Substantia nigra (tissue), 51 donors: ENCODE measurements at places on chromosomes 1 and 21.

DNA sequence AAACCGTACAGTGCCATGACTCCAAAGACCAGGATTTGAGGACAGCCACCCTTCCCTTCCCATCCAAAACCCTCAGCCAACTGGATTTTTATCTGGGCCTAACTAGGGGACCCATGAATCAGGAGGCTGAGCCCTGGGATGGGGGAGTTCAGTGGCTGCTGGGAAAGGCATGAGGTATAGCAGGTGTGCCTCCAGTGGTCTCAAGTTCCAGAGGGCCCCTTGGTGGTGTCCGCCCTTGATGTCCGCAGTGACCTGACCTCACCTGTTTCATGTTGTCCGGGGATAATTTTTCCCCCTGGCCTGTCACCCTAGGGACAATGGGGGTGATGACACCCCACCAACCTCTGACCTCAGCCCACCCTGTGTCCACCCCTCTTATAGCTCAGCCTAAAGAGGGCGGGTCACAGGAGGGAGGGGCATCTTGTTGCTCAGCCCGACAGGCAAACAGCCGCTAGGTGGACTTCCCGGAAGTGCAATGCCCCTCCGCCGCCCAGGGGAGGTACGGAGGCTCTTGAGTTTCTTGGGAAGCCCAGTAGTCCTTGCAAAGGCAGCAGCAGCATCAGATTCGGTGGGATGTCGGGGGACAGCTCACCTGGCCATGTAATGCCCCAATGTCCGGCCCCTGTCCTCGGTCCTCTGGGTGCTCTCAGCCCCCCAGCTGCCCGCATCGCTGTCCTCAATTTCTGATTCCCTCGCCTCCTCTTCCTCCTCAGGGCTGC lies 13.8 kb upstream of the IL22RA1 start:
- DNase-seq, result no peak

DNA sequence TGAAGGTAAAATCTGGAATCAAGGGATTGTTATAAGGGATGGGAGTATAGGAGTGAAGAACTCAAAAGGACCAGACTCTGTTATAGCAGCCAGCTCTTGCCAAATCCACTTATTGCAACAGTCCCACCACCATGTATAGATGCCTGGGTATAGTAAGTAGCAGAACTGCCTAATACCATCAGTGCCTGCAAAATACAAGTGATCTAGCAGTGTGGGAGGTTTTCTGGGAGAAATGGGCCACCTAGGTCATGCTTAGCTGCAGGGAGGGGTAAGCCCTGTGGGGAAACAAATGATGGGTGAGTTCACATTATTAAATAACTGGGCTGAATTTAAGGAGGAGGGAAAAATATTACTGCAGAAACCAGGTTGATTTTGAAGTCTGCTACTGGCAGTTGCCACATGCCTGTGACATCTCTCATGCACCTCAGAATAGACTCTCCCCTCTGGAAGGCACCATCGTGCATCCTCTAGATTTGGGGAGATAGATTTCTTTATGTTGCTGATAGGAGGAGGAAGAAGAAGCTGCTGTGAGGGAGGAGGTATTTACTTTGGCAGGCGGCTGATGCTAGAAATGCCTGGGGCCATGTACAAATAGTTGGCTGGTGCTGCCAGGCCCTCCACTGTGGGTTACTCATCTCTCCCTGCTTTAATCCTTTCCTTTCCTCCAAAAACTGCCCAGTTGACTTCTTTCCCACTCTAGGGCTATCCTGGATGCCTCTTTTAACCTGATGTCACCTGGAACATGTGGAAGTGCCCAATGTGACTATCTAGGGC lies 27.5 kb downstream of the HLX start:
- DNase-seq, result no peak

- DNase-seq, result no peak
These were observed 772 bp downstream of the SLC30A2 start for GRCh38 chr1:26044971-26045721.

DNA sequence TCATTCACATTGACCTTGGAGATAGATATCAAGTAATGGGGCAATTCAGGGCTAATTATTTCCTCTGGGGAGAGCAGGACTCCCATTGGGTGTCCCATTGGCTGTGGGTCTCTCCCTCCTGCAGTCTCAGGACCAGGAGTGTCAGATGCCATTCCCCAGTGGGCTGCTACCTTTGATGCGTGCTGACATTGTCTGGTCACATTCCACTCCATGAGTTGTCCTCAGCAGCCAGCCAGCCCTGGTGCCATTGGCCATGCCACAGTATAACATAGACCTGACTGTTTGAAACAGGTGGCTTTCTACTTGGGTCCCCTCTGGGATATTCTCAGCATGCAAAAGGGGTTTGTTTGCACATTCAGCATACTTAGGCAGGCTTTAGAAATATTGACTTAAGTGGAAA lies 118.5 kb downstream of the MRPS6 start:
- DNase-seq, result no peak

- no peak for DNase-seq
These were observed 147.8 kb downstream of the TOMM20 start for GRCh38 chr1:234980645-234981396.

- DNase-seq, result no peak
These were observed 19.7 kb upstream of the AHCTF1 start for GRCh38 chr1:246951413-246951812.

DNA sequence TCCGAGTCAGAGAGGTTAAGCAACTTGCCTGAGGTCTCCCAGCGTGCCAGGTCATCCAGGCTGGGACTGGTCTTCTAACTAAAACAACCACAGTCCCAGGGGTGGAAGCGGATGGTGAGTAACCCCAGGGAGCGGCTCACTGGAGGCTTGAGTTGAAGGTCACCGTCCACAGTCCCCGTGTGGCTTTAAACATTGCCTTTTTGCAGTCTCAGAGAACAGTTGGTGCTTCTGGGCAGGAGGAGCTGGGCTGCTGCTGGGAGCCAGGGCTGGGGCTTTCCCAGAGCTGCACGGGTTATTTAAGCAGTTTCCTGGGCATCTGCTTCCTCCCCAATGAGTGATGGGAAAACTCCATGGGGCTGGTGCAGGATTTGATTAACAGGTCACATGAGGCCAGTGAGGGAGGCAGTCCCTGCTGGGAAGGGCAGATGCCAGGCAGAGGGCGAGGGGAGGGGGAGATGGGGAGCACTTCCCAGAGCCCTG lies 12.3 kb downstream of the ARHGEF10L start:
- peak; percentile 51 for DNase-seq

- DNase-seq, result no peak
These were observed at the start of gene ARHGEF10L for GRCh38 chr1:17539477-17540254. Gene ARHGEF10L (plus strand): TSS chr1:17539698. CDS start chr1:17580596, 40,898 bp downstream.

DNA sequence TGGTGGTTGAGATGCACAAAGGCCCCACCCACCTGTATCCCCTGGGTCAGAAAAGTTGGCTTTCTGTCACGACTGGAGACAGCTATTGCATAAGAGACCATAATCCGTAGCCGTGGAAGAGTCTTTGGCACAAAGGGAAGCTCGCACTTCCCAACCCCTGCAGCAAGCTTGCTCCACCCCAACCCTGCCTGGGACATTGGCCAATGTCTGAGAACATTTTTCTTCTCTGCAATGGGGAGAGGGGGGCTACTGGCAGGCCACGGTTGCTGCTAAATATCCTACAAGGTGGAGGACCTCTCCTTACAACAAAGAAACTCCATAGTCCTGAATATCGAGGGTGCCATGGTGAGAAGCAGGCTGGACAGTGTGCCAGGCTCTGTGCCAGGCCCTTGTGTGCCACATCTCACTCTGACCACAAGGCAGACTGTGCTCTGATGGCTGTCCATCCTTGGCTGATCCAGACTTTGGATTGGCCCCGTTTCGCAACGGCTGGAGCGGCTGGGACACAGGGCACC lies 104.1 kb downstream of the CSMD2 start:
- no peak for DNase-seq

DNA sequence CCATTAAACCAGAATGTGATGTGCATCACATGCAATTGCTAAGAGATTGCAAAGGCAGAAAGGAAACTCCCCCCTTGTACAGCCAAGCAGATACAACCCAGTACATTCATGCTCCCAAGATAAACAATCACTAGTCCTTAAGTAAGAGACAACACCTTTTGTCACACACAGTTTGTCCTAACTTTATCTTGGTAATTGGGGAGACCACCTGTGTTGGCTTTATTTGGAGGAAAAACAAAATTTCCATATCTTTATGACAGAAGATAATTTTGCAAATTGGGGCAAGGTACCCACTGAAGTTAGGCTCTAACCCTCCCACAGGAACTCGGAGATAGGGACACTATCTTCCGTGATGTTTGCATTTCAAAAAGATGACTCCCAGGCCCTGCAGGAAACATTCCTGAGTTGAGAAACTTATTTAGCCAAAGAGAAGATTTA lies 175.0 kb upstream of the TNR start:
- DNase-seq, result no peak

- DNase-seq, result no peak
These were observed 27.8 kb downstream of the DNM3 start for GRCh38 chr1:171869097-171869496.

DNA sequence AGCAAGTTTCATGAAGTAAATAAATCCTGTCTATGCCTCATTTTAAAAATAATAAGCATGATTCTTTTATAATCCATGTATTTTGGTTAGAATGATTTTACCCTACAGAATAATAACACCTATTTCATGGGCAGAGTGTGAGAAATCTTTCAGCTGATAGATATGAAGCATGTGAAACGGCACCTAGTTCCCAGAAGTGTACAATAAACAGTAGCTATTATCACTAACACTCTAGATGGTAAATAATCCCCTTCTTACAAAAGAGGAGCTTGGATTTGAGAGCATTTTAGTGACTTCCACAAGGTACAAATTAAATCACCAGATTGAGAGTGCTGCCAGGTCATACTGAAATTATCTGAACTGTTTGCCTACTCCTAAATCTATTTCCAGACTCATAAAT lies 95.3 kb upstream of the NRIP1 start:
- no peak for DNase-seq

- no peak for DNase-seq
These were observed 228.3 kb downstream of the KAZN start for GRCh38 chr1:14826731-14827326.

GRCh38 chr1:25216123-25216522 lies 16.2 kb downstream of the SYF2 start:
- DNase-seq, result no peak

GRCh38 chr1:79497193-79497773 lies 490.8 kb upstream of the ADGRL4 start:
- no peak for DNase-seq

GRCh38 chr1:184753608-184754475 lies 816 bp downstream of the EDEM3 start:
- DNase-seq, result no peak

GRCh38 chr1:26677306-26678115 lies 18.3 kb upstream of the ARID1A start:
- DNase-seq, result peak; percentile 8

DNA sequence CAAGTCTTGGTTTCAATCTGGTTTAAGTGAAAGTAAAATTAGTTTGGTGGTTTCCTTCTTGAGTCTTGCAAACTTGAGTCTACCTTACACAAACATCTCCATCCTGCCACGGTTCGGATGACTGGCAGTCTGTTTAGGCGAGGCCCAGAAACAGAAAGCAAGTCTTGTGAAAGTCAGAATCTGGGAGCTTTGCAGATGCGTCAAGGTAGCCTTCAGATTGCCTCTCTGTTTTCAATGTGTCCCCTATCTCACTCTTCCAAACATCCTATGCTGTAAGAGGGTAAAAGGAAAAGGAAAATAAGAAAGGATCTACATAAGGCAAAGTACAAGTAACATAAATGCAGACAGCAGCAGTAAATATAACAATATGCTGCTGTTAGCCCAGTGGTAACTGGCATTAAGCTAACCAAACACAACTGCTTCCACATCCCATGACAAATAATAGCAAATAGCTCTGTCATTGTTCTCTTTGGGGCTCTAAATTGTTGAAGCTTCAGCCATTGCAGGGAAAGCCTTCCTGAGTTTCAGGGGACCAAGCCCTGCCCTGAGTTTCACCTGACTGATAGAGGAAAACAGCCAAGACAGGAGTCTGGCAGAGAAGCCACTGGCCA lies 26.2 kb upstream of the C1orf105 start:
- no peak for DNase-seq

- DNase-seq, result no peak
These were observed 87.2 kb downstream of the HHAT start for GRCh38 chr1:210415846-210416448.

DNA sequence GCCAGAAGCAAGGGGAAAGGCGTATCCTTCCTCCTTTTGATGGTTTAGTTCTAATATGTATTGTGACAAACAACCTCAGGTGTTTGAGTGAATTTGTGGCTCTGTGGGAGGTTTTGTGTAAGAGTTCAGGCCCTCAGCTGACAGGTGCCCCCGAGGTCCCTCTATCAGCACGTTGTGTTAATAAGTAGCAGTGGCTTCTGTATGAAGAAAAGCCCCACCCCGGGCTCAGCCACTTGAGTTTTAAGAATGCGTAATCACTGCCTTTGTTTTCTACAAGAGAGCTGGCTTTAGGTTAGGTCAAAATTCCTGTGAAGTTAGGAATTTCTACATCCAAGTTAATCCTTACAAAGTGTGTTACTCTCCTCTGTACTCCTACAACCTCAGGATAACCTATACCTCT lies 92.4 kb upstream of the PGBD5 start:
- DNase-seq, result no peak

- no peak for DNase-seq
These were observed 20.4 kb upstream of the SRSF4 start for GRCh38 chr1:29202053-29202452.

- no peak for DNase-seq
These were observed 48.0 kb downstream of the DYRK1A start for GRCh38 chr21:37414292-37415253.

GRCh38 chr21:18070392-18070791 lies 174.2 kb upstream of the CHODL start:
- no peak for DNase-seq

GRCh38 chr1:161089251-161089924 lies at the start of gene NECTIN4:
Gene NECTIN4 (minus strand): TSS chr1:161089558. CDS start chr1:161089296, 262 bp downstream.
- DNase-seq, result no peak

- no peak for DNase-seq
These were observed 16.2 kb downstream of the PLXNA2 start for GRCh38 chr1:208228026-208228425.

GRCh38 chr1:198449261-198449660 lies 91.2 kb downstream of the ATP6V1G3 start:
- DNase-seq, result no peak

GRCh38 chr1:7008331-7008730 lies 223.1 kb downstream of the CAMTA1 start:
- DNase-seq, result no peak

GRCh38 chr1:74953622-74954021 lies 180.6 kb upstream of the LHX8 start:
- no peak for DNase-seq

- DNase-seq, result no peak
These were observed 59.5 kb upstream of the WLS start for GRCh38 chr1:68291688-68292384.
